ENCODE measurements at places on chromosomes 6 and 20.

GRCh38 chr20:63002511-63002910, 4.3 kb downstream of the BHLHE23 start:
- DNase-seq, result no peak

DNA sequence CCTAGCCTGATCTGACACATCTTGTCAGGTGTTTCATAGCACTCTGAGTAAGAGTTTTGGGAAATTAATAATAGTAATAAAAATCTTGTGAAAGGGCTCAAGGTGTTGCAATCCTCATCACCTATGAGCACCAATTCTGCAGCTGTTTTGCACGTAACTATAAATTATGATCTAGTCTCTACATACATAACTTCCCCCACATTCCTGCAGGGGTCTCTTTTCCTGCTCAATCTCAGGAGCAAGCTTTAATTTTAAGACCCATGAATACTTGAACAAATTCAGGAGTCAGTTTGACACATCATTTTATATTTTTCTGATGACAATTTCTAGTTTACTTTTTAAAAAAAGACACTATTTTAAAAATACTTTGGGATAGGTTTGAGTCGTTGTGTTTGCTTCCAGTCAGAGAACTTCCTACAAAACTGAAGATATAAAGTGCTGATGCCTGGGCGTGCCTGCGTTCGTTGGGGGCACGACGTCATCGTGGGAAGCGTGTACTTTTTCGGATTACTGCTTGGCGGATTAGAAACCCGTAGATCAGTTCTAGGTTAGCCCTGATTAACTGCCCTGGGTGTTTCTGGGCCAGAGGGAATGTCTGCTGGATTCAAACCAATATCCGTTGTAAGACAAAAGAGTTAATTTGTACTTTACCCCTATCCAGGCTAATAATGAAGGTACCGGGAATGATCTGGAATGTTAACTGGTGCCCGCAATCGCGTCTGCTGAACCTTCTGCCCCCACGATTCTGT, 1.0 kb upstream of the E2F3 start:
- peak; percentile 97 for DNase-seq

DNA sequence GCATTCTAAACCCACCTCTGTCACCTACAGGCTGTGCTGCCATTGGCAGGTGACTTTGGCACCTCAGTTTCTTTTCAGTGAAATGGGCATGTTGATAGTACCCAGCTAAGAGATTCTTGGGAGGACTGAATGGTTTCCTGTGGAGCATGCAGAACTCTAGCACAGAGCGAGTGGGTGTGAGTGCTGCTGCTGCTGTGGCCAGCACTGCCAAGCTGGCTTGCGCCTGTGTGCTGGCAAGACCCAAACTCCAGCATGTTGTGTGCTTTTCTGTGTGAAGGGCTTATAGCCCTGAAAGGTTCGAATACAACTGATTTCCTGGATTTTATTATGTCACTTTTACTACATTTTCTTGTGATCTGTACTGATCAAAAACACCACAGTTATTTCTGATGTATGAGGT, 78.1 kb upstream of the KIF25 start:
- DNase-seq, result no peak

- DNase-seq, result peak; percentile 41
Observed at GRCh38 chr6:116572162-116572561, 858 bp downstream of the RWDD1 start.

- DNase-seq, result no peak
Observed at GRCh38 chr20:23019403-23019802, 15.7 kb upstream of the SSTR4 start.

DNA sequence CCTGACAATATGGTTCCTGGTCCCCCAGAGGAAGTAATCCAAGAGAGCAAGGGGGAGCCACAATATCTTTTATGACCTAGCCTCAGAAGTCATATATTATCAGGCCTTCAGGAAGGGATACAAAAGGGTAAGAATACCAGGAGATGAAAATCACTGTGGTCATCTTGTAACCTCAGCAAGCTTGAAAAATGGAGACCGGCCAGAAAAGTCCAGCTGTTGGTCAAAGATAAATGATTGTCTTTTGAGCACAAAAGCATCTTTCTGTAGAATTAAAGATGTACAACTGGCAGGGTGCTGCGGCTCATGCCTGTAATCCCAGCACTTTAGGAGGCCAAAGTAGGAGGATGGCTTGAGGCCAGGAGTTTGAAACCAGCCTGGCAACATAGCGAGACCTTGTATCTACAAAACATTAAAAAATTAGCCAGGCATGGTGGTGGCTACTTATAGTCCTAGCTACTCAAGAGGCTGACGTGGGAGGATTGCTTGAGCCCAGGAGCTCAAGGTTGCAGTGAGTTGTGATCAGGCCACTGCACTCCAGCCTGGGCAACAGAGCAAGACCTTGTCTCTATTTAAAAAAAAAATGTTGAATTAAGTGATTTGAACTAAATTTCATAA, 118.0 kb upstream of the MARCKS start:
- DNase-seq, result no peak

DNA sequence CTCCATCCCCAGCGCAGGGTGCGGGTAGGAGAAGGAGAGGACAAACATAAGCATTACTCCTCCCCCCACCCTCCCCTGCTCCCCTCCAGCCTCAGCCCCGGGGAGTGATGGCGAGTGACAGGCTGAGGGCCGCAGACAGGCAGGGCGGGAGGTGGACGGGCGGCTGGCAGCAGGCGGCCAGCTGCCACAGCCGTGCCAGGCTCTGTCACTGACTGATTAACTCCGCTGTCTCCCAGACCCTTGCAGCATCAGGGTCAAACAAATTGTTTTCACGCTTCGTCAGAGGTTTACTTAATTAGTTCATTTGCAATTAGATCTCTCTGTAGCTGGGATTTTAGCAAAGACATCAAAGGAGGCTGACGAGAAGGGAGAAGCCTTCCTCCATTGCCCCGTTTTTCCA, 41.9 kb downstream of the FOXP4 start:
- DNase-seq, result no peak

Data from inflammatory macrophage treated with lipopolysaccharide for 1 hour (primary cell).